ENCODE measurements at places on chromosomes 13 and 19.

GRCh38 chr13:114141261-114141996 lies 9.0 kb upstream of the RASA3 start:
- no peak for DNase-seq

DNA sequence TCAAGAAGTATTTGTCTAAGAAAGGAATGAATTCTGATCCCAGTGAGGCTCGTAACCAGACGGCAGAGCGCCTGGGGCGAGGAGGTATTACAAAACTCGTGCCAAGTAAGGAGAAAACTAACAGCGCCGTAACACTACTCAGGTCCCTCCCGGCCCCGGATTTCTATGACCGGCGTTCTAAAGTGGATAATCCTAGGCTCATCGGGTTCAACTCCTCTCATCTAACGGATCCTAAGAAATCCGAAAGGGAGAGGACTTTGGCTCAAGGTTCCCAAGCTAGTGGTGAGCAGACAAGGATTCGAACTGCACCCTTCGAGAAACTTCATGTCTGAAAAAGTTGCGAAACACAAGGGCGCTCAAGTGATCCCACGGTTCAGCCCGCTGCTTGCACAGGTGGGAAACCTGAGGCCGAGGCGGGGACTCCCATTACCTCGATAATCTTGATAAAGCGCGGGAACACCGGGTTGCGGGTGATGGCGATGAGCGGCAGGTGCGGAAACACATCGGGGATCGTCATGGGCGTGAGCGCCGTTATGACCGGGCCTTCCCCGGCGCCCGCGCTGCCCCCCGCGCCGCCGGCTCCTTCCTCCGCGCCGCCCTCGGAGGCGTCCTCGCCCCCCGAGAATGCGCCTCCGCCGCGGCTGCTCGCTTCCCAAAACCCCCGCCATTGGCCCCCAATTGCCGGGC lies 529 bp downstream of the LONP1 start:
- DNase-seq: no peak

DNA sequence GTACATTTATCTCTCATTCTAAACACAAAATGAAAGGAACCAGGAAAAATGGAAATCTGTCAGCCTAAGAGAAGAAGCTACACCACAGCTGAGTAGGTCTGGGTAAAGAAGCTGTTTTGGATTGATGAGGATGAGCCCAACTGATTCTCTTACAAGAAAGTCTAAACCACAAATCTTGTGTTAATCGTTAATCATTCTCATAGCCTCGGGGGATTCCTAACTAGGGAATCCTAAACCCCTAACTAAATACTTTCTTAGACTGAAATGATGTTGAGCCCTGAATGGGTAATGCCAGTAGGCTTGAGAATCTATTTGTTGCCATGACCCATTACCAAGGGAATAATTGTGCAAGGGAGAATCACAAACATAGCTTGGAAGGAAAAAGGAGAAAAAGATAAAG lies 327.5 kb upstream of the SPRY2 start:
- no peak for DNase-seq

- DNase-seq: no peak
Observed at GRCh38 chr19:4933528-4933927, 24.2 kb downstream of the UHRF1 start.

All from stimulated activated CD8-positive, alpha-beta memory T cell treated with anti-CD3 and anti-CD28 coated beads, Interleukin-15, amount 100 ng/mL, for 4 hours (primary cell).